ENCODE measurements at places on chromosomes 4 and X. TPM values are rescaled to one million over a fixed set of nuclear protein-coding genes. Genes with fewer than 3 reads are reported as not detected.

The FRAS1 gene
- total RNA-seq = 5.0 TPM

The DLG3 gene
- total RNA-seq = 16.7 TPM

The VEGFC gene
- total RNA-seq = 19.3 TPM

The GASK1B gene
- 168 TPM for total RNA-seq

The GPRIN3 gene
- total RNA-seq = under 0.01 TPM

The SMIM10 gene
- 7.8 TPM for total RNA-seq

The GPR82 gene
- total RNA-seq = not detected

The HMX1 gene
- not detected for total RNA-seq

The TXLNG gene
- total RNA-seq = 5.5 TPM

The RADX gene
- total RNA-seq = 1.00 TPM

The NFKB1 gene
- 34.3 TPM for total RNA-seq

The RBMXL3 gene
- total RNA-seq = not detected

The TGIF2LX gene
- total RNA-seq = not detected

The TCEAL2 gene
- 0.28 TPM for total RNA-seq

The USP11 gene
- total RNA-seq = 45.4 TPM

The PABPC1L2B gene
- not detected for total RNA-seq

The PHKA1 gene
- 3.6 TPM for total RNA-seq

The SLITRK4 gene
- under 0.01 TPM for total RNA-seq

The USP38 gene
- total RNA-seq = 16.5 TPM

The MTNR1A gene
- total RNA-seq = not detected

The NLRP2B gene
- under 0.01 TPM for total RNA-seq

The DCAF12L2 gene
- under 0.01 TPM for total RNA-seq

The LUZP4 gene
- total RNA-seq = not detected

The PLA2G12A gene
- total RNA-seq = 8.0 TPM

The SASH3 gene
- total RNA-seq = not detected

The EDA gene
- total RNA-seq = 0.14 TPM

The PRKG2 gene
- 4.6 TPM for total RNA-seq

The COL4A6 gene
- 4.2 TPM for total RNA-seq

The CDKL2 gene
- total RNA-seq = 0.55 TPM

The TRAM1L1 gene
- 0.43 TPM for total RNA-seq

The HERC6 gene
- total RNA-seq = 3.8 TPM

The NUP62CL gene
- total RNA-seq = 0.14 TPM

The NPNT gene
- 0.09 TPM for total RNA-seq

The TBC1D8B gene
- total RNA-seq = 11.1 TPM

The FAM200B gene
- total RNA-seq = 21.0 TPM

The TRIM60 gene
- not detected for total RNA-seq

The ITM2A gene
- 0.14 TPM for total RNA-seq

The ERVMER34-1 gene
- total RNA-seq = under 0.01 TPM

The FGG gene
- total RNA-seq = 0.09 TPM

The CLCN4 gene
- 2.5 TPM for total RNA-seq

The CSAG3 gene
- total RNA-seq = not detected

The FUNDC2 gene
- total RNA-seq = 59.7 TPM

The MEPE gene
- total RNA-seq = not detected

The TMEM31 gene
- 0.14 TPM for total RNA-seq

The GAGE2A gene
- not detected for total RNA-seq

The XAGE5 gene
- total RNA-seq = not detected

The STPG2 gene
- total RNA-seq = 0.14 TPM

The CHRDL1 gene
- total RNA-seq = 0.14 TPM
